Gastrocnemius medialis (tissue), 4 donors: ENCODE measurements at places on chromosomes 2 and 18. TPM values are rescaled to one million over a fixed set of nuclear protein-coding genes. Genes with fewer than 3 reads are reported as not detected.

- no peak for DNase-seq
Measured at GRCh38 chr2:86135653-86136052, 29.6 kb downstream of the PTCD3 start.

DNA sequence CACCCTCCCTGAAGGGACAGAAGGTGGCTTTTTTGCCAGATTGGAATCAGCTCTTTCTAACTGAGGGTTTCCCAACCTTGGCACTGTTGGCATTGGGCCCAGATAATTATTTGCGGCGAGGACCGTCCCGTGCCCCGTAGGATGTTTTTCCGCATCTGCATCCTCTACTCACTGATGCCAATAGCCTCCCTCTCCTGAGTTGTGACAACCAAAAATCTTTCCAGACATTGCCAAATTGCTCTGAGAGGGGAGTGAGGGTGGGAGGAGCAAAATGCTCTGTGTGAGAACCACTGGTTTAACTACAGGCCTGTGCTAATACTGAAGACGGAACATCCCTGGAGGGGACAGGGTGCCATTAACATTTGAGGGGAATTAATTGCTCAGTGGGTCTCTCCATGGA, 33.6 kb upstream of the GLI2 start:
- no peak for DNase-seq

- no peak for DNase-seq
Measured at GRCh38 chr2:42192652-42193566, 23.8 kb downstream of the EML4 start.

- no peak for DNase-seq
Measured at GRCh38 chr2:65363879-65364666, 68.3 kb downstream of the SPRED2 start.

DNA sequence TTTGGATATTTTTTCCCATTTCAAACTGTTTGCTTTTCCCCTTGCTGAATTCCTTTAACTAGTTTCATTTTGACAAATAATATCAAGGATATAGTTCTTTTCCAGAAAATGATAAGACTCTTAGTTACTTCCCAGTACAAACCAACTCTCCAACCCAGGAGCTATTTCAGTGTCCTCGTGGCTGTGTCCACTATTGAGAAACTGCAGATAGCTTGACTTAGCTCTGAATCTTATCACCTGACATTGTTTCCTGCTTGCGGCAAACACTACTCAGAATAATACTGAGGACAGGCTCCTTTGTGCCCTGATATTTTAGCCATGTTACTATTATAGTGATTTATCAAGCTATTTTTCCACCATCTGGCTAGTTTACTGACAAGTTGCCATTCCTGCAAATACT, 74.6 kb downstream of the KLF7 start:
- DNase-seq, result no peak

GRCh38 chr18:45687621-45688020, 36.4 kb upstream of the SLC14A1 start:
- no peak for DNase-seq

DNA sequence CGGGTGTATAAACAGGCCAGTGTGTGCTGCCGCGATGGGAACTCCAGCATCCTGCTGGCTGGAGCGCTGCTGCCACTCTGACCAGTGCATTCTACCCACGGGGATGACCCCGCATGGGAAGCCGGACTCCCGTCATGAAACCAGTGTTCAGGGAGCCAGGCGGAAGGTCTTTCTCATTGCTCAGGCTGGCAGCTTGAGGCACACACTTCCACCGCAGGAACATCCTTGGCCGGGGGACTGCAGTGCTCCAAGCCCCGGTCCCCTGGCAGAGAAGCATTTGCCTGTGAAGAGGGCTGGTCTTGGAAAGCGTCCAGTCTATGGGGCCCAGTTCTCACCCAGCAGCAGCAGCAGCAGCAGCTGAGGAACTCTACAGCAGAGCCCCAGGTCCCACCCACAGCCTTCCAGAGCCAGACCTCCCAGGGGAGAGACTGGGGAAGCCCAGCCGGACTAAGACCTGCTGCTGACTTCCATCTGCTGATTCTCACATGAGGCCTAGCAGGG, 235.9 kb downstream of the KLHL29 start:
- DNase-seq, result no peak

DNA sequence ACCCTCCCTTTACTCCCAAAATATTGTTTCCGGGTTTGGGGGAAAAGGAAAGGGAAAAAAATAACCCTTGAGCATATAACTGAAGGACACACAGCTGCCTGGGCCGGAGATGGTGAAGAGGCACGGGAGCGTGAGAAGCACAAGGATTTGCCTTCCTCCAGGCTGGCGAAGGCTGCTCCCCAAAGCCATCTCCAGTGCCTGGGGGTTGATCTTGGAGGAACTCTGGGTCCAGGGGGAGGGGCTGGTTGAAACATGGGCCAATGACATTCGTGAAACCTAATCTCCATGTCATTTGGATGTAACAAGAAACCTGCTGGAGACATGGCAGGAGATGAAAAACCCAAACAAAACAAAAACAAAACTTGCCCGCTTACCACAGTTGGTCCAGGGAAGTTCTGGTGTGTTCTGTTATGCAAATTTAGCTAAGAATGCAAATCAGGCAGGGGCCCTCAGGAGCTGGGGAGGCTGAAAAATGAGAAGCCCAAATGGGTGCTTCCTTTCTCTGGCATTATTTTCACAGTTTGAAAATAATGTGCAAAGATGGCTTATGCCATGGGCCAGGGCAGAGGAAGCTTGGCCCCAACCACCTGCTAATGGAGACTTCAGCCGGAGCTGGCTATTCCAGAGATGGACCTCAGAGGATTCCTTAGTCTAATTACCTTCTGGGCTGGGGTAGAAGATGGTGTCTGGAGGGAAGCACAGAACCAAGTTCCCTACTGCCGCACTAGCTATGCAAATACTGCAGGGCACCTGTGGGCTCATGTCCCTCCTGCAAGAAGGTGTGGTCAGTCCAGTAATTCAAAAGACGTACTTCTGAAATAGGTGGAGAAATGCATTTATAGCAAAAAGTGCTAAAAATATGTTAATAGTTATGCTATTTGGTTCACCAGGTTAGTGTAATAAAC, 180.9 kb downstream of the BCL2 start:
- DNase-seq, result no peak

GRCh38 chr2:98691303-98691702, 39.6 kb downstream of the MGAT4A start:
- DNase-seq, result no peak

- no peak for DNase-seq
Measured at GRCh38 chr2:20433249-20433648, 13.6 kb upstream of the RHOB start.

GRCh38 chr2:157466764-157467163, 22.9 kb upstream of the CYTIP start:
- DNase-seq, result no peak

- no peak for DNase-seq
Measured at GRCh38 chr2:216635171-216635570, 2.0 kb downstream of the IGFBP2 start.

DNA sequence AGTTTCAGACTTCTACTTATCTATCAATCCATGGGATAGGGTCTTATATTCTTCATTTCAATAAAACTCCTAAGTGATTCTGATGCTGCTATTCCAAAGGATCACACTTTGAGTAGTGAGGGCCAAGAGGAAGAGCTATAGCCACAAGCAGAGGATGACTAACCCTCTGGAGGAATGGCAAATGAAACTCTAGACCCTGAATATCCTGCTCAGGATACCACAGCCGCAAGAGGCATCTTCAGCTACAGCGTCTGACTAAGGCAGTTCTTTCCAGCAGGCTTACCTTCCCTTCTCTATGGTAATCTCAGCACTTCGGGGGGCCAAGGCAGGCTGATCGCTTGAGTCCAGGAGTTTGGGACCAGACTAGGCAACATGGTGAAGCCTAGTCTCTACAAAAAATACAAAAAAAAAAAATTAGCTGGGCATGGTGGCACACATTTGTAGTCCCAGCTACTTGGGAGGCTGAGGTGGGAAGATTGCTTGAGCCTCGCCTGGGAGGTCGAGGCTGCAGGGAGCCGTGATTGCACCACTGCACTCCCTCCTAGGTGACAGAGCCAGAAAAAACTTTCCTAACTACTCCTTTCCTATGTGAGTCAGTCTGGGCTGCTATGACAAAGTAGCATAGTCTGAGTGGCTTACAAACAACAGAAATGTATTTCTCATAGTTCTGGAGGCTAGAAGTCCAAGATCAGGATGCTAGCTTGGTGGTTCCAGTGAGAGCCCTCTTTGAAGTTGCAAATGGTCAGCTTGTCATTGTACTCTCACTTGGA, 371.9 kb downstream of the IRS1 start:
- DNase-seq, result peak; percentile 57

DNA sequence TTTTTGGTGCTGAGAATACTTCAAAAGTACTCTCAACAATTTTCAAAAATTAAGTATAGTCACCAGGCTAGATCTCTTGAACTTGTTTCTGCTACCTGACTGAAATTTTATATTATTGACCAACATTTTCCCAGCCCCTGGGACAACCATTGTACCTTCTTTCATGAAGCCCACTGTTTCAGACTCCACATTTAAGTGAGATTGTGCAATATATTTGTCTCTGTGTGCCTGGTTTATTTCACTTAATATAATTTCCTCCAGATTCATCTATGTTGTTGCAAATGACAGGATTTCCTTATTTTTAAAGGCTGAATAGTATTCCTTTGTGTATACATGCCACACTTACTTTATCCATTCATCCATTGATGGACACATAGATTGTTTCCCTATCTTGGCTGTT, 354.2 kb upstream of the VRK2 start:
- DNase-seq, result no peak

- no peak for DNase-seq
Measured at GRCh38 chr2:161722547-161723503, 98.6 kb downstream of the SLC4A10 start.

- DNase-seq, result no peak
Measured at GRCh38 chr2:181836583-181836982, 54.9 kb upstream of the ITPRID2 start.

DNA sequence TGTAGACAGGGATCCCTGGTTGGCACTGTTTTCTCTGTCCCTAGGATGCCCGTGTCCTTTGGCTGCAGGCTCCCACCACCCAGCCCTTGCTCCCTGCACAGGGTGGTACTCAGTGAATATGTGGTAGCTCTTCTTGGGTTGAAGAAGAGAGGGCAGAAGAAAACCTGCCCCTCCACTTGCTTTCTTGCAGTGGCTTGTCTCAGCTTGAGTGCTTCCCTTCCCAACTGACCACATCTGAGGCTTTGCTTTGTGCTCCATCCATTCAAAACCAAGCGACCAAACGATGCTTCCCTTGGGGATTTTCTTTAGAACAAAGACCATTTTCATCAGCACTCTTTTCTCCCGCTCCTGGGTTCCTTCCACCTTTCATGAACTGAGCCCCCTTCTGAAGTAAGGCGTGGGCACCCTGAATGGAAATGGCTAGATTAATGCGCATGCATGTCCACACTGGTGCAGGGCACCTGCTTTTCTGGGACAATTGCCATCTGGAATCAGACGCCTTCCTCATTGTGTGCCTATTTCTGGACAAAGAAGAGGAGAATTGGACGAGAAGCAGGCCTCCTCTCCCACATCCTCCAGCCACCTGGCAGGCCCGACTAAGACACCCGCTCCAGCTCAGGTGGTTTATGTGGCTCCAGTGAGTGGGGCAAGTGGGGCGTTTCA, 59.1 kb downstream of the ARL4C start:
- DNase-seq, result no peak

DNA sequence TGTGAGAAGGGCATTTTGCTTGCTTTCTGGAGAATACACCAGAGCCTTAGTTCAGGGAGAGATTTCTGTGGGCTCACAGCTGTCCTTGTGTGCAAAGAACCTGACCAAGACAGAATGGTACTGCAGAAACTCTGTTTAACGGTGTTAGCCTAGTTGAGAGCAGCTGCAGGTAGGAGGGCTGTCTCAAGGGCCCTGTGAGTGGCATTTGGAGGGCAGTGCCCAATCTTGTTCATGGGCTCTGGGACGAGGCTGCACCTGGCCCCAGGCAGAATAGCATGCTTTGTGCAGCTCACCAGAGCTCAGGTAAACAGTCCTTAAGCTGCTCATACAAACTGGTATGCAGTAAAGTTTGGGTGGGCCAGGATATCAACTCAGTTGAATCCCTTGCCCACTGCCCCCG, 16.9 kb upstream of the RGPD4 start:
- no peak for DNase-seq

Gene TRAF3IP1
- 8.5 TPM for total RNA-seq

Gene UGT1A9
- not detected for total RNA-seq

Gene KCNG3
- total RNA-seq, result not detected

Gene SOX11
- not detected for total RNA-seq

Gene CNRIP1
- 6.4 TPM for total RNA-seq

Gene PCARE
- not detected for total RNA-seq

Gene KRTCAP3
- total RNA-seq, result not detected

Gene UGT1A8
- total RNA-seq, result not detected

Gene MYCN
- total RNA-seq, result not detected

Gene TMEM163
- not detected for total RNA-seq

Gene FEV
- total RNA-seq, result not detected
